ENCODE measurements at places on chromosomes 3 and 15. TPM values are rescaled to one million over a fixed set of nuclear protein-coding genes. Genes with fewer than 3 reads are reported as not detected.
A peak's percentile ranks its signal among the peaks of the same experiment; 100 is the strongest.

Gene CCDC13
- 1.0 TPM for total RNA-seq

GRCh38 chr3:22175947-22176346 lies 424.9 kb upstream of the ZNF385D start:
- ATAC-seq: no peak

- ATAC-seq: no peak
Measured at GRCh38 chr15:54082836-54083492, 104.7 kb downstream of the UNC13C start.

DNA sequence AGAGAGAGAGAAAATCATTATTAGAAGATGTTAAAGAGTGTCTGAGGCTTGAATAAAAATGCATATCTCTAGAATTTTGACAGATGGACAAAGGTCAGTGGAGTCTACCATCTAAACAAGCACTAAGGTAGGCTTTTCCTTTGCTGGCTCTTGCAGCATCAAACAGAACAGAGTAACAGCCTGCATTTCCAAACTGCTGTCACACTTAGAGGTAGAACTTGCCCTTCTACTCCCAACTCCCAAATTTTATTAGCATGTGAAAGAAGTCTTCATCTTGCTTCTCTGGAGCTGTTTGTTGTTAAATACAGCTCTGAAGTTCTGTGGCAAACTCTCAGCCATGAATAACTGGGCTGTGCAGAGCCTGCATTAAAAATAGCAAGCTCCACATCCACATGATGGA lies 4.1 kb upstream of the MB21D2 start:
- ATAC-seq: no peak

Gene C2CD4A
- total RNA-seq: not detected

Gene HHLA2
- 0.30 TPM for total RNA-seq

GRCh38 chr3:47283193-47283537 lies 421 bp downstream of the KLHL18 start:
- peak; percentile 6 for ATAC-seq

Gene PCSK6
- 6.6 TPM for total RNA-seq

Gene NAA50
- total RNA-seq: 91.2 TPM

Gene MEGF11
- 2.8 TPM for total RNA-seq

GRCh38 chr3:17747174-17747889 lies 4.9 kb upstream of the TBC1D5 start:
- ATAC-seq: no peak

Gene GOLGA6D
- total RNA-seq: 1.7 TPM

DNA sequence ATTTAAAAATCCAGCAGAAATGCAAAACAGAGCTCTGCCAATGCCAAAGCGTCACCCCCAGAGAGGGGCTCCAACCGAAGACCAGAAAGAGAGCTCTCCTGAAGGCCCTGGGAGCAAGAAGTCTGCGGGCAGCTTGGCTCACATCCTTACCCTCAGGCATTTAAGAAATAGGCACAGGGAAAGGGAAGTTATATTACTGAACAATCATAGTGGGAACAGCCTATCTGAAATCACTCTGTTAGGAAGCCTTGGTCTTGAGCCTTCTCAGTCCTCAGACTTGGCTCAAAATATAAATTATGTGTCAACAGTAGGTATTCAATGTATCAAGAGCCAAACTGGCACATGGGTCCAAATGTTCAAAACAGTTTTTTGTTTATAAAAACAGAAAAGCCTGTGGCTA lies 10.3 kb upstream of the PPARG start:
- ATAC-seq: no peak

DNA sequence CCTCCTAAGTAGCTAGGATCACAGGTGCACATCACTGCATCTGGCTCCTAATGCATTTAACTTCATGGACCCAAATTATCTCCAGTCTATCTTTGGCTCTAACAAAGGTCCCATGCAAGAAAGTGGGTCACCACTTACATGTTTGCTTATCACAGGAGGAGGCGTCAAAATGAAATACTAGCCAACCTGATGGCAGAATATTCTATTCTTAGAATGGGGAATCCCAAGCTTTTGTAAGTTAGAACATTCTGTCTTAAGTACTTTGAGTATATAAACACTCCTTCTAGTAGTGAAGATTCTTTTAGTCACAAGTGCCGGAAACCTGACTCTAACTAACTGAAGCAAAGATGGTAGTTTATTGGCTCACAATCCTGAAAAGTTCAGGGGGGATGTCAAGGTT lies 72.0 kb upstream of the ADAMTS9 start:
- no peak for ATAC-seq

GRCh38 chr3:169250000-169250399 lies 413.5 kb downstream of the MECOM start:
- ATAC-seq: no peak
